ENCODE measurements at places on chromosomes 1 and 21.
A peak's percentile ranks its signal among the peaks of the same experiment; 100 is the strongest.

DNA sequence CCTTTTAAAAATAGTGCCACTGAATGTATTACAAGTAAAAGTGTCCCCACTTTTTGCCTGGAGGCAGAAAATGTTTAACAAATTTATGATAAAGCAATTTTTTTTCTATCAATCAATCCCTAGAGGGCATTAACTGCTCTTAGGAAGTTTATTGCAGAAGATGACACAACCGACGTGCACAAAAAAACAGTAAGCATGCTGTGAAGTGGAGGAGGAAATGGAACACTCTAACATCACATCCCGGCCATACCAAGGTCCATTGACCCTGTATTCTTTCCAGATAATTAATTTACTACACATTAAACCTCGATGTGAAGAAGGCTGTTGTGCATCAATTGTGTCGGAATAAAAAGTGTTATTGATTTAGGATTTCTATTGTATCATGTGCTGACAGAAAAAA is 264.9 kb upstream of the NR5A2 start:
- DNase-seq = no peak

- DNase-seq = no peak
Observed at GRCh38 chr1:1262071-1262470, 11.6 kb downstream of the UBE2J2 start.

DNA sequence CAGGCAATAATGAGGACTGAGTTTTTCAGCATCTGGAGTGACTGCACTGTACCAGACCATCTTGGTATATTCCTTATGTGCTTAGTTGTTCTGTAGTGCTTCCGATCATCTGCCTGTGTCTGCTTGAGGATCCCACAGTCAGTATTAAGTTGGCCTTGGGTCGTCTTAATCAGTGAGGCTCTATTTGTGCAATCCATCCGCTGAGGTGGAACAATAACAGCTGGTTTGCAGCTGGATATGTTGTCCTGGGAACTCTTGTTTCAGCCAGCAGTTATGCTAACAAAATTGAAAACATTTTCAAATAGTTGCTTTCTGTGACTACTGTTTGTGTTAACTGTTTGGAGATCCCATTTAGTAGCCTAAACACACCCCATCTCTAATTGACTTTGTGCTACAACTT is 73.7 kb downstream of the LAMC1 start:
- no peak for DNase-seq

GRCh38 chr1:186679924-186680244 is 339 bp downstream of the PTGS2 start:
- DNase-seq = no peak

- no peak for DNase-seq
Observed at GRCh38 chr1:198691063-198691462, 52.2 kb downstream of the PTPRC start.

- DNase-seq = no peak
Observed at GRCh38 chr1:29621826-29622435, 385.6 kb downstream of the PTPRU start.

- DNase-seq = no peak
Observed at GRCh38 chr1:4978660-4979390, 324.4 kb downstream of the AJAP1 start.

- no peak for DNase-seq
Observed at GRCh38 chr1:180623579-180624347, 8.1 kb upstream of the XPR1 start.

- no peak for DNase-seq
Observed at GRCh38 chr1:197744979-197745378, 30.3 kb downstream of the DENND1B start.

- DNase-seq = no peak
Observed at GRCh38 chr1:30101487-30102227, 621.7 kb downstream of the MATN1 start.

GRCh38 chr1:236502972-236503639 is 20.7 kb upstream of the LGALS8 start:
- DNase-seq = peak; percentile 68

DNA sequence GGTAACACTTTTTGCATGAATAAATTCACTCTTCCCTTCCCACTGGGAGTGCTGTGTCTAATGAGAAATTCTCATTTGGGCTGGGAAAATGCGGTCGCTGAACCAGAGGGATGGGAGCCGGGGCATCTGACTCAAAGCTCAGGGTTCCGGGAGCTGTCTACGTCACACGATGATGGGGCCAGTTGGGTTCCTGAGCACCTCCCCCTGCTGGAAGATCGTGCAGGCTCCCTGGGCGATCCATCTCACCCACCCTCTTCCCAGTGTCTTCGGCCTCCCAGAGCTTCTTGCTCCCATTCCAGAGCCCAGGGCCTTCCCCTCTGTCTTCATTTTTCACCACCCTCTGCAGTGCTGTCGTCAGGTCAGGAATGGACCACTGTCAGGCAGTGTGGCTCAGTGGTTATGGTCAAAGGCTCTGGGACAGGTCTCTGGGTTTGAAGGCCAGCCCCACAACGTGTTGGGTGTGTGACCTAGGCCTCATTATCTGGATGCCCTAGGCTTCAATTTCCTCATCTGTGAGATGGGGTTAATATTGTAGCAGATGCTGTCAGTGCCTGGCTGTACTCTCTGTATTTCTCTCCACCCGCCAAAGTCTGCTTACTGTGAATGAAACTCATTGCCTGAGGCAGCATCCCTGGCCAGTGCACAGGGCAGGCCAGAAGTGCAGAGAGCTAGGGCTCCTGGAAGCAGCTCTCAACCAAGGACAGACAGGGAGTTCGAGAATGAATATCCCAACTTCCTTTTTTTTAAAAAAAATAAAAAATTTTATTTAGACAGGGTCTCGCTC is 31.8 kb downstream of the IGSF21 start:
- DNase-seq = no peak

DNA sequence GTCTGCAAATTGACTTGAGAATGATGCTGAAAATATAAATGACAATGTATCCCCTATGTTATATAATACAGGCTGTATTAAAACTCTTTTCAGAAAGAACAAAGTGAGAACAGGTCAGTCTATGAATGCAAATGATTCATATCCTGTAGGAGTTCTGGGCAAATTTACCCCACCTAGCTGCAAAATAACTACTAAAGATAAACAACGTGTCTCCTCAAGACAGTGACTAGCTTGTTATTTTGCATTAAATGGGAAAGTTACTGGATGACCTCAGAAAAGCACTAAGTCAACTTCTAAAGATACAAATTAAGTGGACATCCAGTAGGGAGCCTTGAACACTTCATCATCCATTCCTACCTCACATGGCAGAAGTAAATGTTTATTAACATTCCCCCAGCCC is 11.1 kb downstream of the RNF19B start:
- no peak for DNase-seq

- no peak for DNase-seq
Observed at GRCh38 chr1:39272027-39272797, 67.7 kb downstream of the MACF1 start.

DNA sequence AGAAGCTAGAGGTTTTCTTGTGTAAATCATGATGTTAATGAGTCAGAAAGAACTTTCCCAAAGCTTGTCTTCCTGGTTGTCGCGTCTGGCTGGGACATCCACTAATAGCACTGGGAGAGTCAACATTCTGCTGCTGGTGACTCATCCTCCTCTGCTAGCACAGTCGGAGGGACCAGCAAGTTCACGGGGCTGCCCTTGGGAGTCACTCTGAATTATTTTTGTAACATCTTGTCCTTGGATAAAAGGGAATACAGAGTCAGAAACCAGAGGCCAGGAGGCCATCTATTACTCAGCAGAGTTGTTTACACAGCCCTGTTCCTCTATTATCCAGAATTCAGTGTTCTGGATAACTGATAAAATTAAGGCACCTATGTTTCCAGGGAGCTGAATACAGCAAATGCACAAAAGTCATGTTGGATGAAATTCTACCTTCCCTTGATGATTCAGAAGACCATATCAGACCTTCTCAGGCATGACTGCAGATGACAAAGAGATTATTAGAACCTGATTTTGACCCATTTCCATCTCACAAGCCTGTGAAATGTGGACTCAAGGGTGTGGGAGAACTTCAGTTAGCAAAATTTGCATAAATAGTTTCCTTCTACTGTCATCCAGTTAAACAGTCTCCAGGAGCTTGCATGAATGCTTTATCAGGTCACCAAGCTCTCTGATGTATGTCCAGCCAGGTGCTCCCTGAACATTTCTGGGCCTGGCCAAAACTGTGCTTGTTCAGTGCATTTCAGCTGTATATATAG is 68.1 kb downstream of the JAK1 start:
- DNase-seq = no peak

DNA sequence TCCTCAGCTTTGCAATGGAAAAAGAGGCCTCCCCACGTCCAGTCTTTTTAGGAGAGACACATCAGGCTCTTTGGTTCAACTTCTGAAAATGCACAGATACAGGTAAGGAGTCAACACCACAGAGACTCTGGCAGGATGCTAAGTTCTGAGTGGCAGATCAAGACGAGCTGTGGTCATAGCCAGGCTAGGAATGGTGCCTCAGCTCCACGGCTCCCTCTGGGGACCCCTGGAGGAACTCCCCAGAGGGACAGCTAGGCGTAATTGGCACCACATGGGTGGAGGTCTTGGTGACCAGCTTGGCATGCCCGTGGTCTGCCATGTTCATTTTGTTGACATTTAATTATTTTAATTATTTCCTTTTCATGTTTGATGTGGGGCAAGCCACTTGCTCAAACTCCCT is 206.1 kb downstream of the KAZN start:
- peak; percentile 34 for DNase-seq

DNA sequence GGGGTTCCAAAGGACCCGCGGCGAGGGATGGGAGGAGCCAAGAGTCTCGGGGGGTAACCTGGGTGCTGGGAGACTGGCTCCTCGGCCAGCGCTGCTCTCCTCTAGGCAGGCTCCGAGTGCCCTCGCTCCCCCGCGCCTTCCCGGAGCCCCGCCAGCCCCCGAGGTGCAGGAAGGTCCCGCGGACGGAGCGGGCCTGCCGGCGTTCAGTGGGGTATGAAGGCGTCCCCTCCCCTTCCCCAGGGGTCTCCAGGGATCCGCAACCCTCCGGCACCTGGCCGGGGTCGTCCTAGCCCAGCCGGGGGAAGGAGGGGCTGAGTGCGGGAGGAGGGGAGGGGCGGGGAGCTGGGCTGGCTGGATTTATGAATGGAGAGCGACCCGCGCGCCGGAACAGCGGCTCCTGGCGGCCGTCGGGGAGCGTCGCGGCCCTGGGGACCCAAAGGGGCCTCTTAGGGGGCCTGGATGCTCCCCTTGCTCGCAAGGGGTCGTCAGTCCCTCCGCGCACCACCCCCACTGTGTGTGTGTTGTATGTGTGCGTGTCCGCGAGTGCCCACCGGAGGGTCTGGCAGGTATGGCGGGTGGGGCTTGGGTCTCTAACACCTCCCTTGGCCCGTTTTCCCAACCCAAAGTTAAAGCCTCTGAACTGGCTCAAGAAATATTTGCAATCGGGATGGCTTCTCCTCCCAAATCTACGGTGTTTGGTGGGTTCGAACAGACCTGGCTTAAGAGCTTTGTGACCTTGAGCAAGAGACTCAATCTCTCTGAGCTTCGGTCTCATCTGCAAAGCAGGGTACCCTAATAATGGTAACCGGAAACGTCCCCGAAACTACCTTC is 642 bp downstream of the HCRTR1 start:
- peak; percentile 71 for DNase-seq

- no peak for DNase-seq
Observed at GRCh38 chr1:204842892-204843291, 27.8 kb upstream of the NFASC start.

- DNase-seq = no peak
Observed at GRCh38 chr21:45286671-45287437, 841 bp downstream of the POFUT2 start.

DNA sequence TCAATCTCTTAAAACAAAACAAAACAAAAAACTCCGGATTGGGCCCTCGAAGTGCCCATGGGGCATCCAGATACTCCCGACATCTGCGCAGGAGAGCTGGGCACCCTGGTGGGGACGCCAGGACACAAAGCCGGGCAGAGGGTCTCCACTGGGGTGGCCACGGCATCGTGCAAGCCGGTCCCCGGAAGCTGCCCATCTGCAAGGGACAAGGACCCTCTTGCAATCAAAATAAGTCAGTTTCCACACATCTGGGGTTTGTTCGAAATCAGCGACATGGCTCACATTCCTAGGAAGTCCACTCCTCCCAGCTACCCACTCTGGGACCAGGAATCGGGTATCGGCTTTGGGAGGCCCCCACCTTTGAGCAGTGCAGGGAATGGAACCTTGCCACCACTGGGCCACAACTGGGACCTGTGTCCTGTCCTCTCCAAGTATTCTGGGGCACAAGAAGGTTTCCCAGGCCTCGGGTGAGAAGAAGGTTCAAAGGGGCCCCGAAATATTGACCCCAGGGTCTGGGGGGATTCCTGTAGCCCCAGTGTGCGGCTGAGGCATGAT is 4.6 kb upstream of the PRDM16 start:
- no peak for DNase-seq

DNA sequence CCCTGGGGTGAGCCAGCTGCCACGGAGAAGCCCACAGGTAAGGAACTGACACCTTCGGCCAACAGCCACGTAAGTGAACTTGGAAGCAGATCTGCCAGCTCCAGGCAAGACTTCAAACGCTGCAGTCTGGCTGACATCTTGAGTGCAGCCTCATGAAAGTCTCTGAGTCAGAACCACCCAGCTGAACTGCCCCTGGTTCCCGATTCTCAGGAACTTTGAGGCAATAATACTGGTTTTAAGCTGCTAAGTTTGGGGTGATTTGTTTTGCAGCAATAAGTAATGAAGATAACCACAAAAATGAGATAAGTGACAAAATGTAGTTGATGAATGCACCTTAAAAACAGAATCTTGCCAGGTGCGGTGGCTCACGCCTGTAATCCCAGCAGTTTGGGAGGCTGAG is 48.5 kb downstream of the MAP3K7CL start:
- DNase-seq = no peak

DNA sequence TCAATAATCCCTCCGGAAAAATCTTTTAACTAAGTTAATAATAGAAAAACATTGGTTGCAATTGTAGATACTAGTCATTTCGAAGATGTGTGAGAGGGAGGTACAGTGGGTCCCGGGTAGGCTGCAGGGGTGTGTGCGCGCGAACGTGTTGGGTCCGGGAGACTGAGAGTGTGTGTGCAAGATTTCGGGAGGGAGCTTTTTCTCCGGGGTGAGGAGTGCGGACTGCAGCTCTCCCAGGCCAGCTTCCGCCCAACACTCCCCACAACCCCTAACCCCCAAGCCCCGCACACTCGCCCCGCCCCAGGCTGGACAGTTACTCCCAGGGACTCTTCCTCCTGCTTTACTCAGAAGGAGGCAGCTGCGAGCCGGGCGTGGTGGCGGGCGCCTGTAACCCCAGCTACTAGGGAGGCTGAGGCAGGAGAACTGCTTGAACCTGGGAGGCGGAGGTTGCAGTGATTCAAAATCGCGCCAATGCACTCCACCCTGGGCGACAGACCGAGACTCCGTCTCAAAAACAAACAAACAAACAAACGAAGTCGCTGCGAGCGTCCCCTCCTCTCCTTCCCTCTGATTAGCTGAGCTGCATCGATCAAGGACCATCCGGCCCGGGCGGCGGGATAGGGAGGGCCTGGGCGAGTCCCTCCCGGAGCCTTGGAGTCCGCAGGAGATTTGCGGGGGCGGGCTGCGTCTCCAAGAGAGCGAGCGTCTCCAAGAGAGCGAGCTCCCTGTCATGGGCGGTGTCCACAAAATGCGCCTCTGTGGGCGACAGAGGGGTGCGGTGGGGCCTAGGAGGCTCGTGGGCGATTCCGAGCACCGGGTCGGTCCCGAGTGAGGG is 28.3 kb upstream of the PPM1J start:
- no peak for DNase-seq

- no peak for DNase-seq
Observed at GRCh38 chr1:158068918-158069317, 75.5 kb downstream of the KIRREL1 start.

All from KBM-7 (cell line).